ENCODE measurements at places on chromosomes 7 and 10. TPM values are rescaled to one million over a fixed set of nuclear protein-coding genes. Genes with fewer than 3 reads are reported as not detected.

Gene PAPOLB
- polyA plus RNA-seq: 0.18 TPM

Gene PLA2G12B
- 10.4 TPM for polyA plus RNA-seq

GRCh38 chr10:1316809-1317143, 260.6 kb downstream of the WDR37 start:
- DNase-seq: no peak

Gene SPDYE2
- polyA plus RNA-seq: 14.8 TPM

DNA sequence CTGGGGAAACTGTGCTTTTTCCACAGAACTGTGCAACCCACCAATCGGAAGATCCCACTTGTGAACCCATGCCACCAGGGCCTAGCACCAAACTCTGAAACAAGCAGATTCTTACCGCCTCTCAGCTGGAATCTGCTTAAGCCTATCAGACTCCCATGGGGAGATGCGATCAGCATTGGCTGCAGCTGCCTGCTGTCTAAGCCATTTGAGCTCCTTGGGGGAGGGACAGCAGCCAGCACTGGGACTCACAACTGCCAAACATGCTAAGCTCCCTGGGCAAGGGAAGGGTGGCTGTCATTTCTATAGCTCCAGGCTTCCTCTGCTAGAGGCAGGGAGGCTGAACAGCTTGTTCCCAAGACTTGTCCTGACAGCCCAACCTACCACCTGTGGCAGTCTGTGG, 283.8 kb downstream of the CDK14 start:
- DNase-seq: no peak

All from left kidney (tissue), 8 donors.